ENCODE measurements at places on chromosomes 6 and 20. TPM values are rescaled to one million over a fixed set of nuclear protein-coding genes. Genes with fewer than 3 reads are reported as not detected.

Gene GRM1
- polyA plus RNA-seq, result not detected

Gene CLIC5
- not detected for polyA plus RNA-seq

Gene NFATC2
- polyA plus RNA-seq, result under 0.01 TPM

Gene LINC00237
- not detected for polyA plus RNA-seq

Gene MUCL3
- polyA plus RNA-seq, result not detected

Gene ULBP2
- polyA plus RNA-seq, result 9.9 TPM

Gene CALHM4
- polyA plus RNA-seq, result 0.17 TPM

Gene SLC35F1
- polyA plus RNA-seq, result not detected

Gene DEFB132
- polyA plus RNA-seq, result not detected

Gene TUBB1
- polyA plus RNA-seq, result not detected

Gene CPXM1
- polyA plus RNA-seq, result not detected

Gene TXLNB
- not detected for polyA plus RNA-seq

Gene BIRC7
- polyA plus RNA-seq, result not detected

Gene ABT1
- polyA plus RNA-seq, result 22.5 TPM

Gene TMEM74B
- 0.17 TPM for polyA plus RNA-seq

Gene SAMD10
- polyA plus RNA-seq, result 2.3 TPM

Gene HLA-DOA
- polyA plus RNA-seq, result not detected

Gene WFDC2
- polyA plus RNA-seq, result 1.1 TPM

Gene ARHGAP40
- polyA plus RNA-seq, result 0.06 TPM

Gene SLC13A3
- polyA plus RNA-seq, result 5.3 TPM

Gene PTCRA
- not detected for polyA plus RNA-seq

Gene CTAGE9
- not detected for polyA plus RNA-seq

Gene BTNL2
- polyA plus RNA-seq, result not detected

Gene FOXQ1
- 2.6 TPM for polyA plus RNA-seq

Gene C6orf118
- not detected for polyA plus RNA-seq

Gene BHLHE23
- not detected for polyA plus RNA-seq

Gene C4B
- polyA plus RNA-seq, result 1.6 TPM

Gene PFDN6
- polyA plus RNA-seq, result 169 TPM

Gene BPIFB4
- not detected for polyA plus RNA-seq

Gene GNRH2
- not detected for polyA plus RNA-seq
